Mucosa of descending colon (tissue), 3 donors: ENCODE measurements at places on chromosomes 5 and 9.
A peak's percentile ranks its signal among the peaks of the same experiment; 100 is the strongest.

DNA sequence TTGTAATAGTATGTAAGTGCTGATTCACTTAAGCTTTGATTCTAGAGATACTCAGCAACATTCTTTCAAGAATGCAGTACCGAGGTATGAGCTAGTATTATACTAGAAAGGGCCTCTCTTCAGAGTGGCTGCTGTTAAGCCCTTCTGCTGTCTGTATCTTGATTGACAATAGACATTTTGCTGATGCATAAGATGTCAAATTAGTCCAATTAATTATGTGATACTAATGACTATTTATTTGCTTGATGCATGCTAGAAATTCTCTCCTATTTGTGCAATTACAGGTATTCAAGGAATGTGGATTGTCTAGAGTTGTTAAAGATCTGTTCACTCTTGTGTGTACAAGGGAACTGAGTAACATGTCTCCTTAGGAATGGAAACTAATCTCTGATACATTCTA lies 92.3 kb upstream of the PTGER4 start:
- DNase-seq, result no peak

DNA sequence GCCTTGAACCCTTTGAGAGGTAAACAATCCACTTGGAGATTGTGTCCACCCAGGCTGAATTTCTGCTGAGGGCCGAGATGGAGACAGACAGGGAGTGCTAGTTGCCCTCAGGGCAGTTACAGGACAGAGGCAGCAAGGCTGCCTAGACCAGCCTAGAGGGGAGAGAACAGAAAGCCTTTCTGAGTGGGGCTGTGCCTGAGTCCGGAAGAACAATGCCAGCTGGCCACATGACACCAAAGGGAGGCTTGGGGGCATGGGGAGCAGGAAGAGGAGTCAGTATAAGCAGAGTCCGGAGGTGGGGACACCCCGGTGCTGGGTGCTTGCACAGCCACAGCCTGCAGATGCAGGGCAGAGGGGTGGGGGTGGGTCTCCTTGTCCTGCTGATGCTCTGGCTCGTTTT lies 145.7 kb downstream of the CFAP90 start:
- DNase-seq, result no peak

DNA sequence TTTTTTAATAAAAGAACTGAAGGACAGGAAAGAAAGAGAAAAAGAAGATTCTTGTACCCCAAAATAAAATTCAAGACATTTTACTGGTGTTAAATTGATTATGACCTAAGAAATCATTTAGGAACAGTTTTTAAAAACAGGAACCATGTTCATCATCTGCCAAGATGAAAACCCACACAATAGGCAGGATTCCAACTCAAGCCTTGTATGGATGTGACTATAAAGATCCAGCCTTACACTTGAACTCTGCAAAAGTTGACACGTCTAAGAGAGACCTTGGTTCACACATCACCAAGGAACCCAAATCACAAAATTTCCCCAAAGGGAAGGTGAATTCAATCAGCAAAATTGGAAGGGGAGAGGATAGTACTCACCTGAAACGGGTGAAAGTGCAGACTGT lies 82.6 kb downstream of the SMIM23 start:
- DNase-seq, result no peak

DNA sequence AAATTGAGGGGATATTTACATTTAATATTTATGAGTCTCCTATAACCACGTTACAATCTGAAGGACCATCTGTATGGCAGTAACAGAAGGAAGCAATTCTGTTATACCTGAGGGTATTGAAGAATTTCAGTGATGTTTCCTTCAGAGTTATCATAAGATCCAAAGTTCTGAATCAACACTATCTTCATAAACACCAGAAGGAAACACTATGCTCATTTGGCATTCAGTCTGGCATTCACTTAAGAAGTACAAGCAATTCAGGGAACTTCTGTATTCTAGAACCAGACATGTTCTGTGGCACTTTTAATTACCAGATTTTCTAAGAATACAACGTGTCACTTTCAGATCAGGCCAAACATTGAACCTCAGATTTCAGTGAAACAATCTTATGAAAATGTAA lies 9.6 kb downstream of the DAB2 start:
- DNase-seq, result no peak

GRCh38 chr5:104370523-104370922 lies 807.9 kb upstream of the NUDT12 start:
- no peak for DNase-seq

DNA sequence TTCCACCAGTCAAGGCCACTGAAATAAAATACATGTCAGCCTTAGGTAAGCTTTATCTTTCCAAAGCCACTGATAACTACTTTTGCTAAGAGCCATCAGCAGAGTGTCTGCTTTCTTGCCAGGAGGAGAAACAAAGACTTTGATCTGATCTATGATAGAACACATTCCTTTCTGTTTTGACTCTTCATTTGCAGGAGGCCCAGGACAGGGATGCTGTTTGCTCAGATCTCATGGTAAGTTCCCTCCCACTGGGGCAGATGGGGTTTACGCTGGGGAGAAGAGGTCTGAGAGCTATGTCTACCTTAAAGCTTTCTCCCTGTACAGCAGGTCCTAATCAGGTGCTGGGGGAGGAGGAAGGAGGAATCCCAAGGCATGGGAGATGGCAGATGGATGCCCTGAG lies 497.6 kb downstream of the NTRK2 start:
- no peak for DNase-seq

- no peak for DNase-seq
These were observed 2.0 kb downstream of the MYO10 start for GRCh38 chr5:16934123-16934522.

GRCh38 chr9:71472400-71472799 lies 295.9 kb downstream of the CEMIP2 start:
- no peak for DNase-seq

DNA sequence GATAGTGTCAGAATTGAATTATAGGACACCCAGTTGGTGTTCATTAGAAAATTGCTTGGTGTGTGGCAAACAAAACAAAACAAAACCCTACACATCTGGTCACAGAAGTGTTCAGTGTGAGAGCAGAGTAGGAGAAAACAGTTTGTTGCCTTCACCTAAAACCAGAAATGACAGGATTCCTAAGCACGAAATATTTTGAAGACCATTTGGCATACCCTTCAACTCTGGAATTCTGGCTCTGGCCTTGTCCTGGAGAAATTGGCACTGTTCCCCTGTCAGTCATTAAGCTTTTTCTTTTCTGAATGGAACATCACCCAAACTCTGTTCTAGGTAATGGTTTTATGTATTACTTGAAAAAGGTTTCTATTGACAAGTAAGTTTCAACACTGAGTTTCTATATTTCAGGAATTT lies 110.2 kb upstream of the PCA3 start:
- DNase-seq, result no peak

DNA sequence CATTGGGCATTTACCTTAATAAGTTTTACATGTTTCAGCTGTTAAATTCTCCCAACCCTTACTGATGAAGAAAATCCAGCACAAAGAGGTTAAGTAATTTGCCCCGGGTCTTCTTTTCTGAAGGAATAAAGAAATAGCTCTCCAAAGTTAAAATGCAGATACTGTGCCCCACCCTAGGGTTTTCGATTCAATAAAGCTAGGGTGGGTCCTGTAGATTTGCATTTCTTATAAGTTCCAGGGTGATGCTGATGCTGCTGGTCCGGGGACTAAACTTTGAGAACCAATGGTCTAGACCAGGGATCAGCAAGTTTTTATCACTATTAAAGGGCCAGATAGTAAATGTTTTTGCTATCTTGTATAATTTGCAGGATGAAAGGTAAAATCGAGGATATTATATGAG lies 156.7 kb downstream of the ADAMTS12 start:
- DNase-seq, result no peak

DNA sequence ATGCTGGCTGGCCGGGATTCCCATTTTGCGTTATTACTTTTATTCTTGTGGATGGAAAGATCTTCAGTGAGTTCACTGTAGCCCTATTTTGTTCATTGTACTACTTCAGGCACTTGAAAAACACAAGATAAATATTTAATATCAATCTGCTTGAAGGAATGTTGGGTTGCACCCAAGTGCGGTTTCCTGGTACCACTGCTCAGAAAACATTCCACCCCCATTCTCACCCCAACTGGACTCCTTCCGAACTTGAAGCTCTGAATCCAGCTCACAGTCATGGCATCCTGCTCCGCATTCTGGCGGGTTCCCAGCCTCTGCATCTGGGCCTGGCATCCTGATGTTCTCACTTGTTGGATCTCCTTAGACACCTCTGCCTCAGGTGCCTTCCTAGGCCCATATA lies 103.2 kb downstream of the CFAP90 start:
- no peak for DNase-seq

DNA sequence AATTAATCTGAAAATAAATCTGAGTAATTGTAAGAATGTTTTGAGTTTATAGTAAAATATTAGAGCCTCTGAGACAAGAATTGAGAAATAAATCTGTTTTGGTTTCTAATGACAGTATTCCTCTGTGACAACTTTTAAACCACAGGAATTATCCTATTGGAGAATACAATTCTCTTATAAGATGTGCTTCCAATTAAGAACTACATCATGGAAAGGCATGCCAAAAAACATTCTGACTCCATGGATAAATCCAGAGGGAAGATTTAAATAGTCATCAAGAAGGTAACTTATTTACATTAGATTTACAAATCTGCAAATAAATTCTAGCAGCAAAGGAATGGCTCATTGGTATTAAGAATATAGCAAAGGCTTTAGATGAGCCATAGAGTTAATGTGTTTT lies 178.3 kb upstream of the ACOT12 start:
- no peak for DNase-seq

DNA sequence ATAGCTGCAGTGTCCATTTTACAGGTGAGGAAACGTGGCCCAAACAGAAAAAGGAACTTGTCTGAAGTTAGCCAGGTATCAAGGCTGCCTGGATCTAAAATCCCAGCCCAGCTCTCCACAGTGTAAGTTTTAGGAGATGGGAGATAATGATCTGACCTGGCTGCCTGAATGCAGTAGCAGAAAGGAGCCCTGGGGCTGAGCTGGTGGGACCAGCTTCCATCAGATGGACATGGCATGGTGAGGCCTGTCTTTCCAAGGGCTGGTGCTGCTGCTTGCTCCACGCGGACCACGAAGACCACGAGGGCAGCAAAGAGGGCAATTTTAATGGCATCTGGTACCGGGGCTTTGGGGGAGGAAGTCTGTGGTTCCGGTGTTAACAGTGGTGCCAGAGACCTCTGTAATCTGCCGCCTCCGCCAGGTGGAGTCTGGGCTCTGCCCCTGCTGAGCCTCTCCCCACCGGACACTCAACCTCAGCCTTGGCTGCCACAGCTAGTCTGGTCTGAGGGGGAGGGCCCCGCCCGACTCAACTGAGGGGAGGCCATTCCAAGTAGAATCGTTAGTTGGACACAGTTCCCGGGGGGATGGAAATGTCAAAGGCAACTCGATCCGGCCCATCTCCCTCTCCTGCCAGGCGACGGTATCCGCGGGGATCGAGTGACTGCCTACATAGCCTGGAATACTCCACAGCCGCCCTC lies 650 bp downstream of the MYORG start:
- peak; percentile 83 for DNase-seq

DNA sequence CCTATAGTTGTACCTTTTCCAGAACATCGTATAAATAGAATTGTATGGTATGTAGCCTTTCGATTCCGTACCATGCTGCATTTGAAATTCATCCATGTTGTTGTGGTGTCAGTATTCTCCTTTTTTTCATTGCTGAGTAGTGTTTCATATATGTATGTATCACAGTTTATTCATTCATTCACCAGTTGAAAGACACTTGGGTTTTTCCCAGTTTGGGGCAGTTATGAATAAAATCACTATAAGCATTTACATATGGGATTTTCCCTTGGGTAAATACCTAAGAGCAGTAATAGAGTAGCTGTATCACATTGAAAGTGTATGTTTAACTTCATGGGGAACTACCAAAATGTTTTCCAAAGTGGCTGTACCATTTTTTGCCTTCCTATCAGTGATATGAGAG lies 16.1 kb upstream of the FKTN start:
- DNase-seq, result no peak
